ENCODE measurements at places on chromosomes 5 and 9.

DNA sequence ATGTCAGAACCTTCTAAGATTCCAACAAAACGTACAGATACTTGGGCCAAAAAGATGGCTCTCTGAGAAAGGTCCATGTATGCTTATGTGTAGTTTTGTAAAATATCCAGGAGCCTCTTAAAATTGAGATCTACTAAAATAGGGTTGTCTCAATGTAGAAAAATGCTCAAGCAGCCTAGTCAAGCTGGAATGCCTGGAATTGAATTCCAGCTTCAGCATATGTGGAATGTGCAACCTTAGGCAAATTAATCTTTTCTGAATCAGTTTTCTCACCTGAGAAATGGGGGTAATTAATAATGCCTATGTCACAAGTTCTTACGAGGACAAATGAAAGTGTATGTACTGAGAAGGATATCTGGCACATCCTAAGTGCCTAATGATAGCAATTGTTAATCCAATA, 662.4 kb downstream of the DTWD2 start:
- no peaks in the 10 kb centered on the region for H3K36me3 ChIP-seq
- H3K27ac ChIP-seq: no peak overlapping the region
- no peaks in the 10 kb centered on the region for H3K27me3 ChIP-seq
- H3K4me1 ChIP-seq: no peaks in the 10 kb centered on the region
- no peak for DNase-seq
- no peak overlapping the region for H3K4me3 ChIP-seq

DNA sequence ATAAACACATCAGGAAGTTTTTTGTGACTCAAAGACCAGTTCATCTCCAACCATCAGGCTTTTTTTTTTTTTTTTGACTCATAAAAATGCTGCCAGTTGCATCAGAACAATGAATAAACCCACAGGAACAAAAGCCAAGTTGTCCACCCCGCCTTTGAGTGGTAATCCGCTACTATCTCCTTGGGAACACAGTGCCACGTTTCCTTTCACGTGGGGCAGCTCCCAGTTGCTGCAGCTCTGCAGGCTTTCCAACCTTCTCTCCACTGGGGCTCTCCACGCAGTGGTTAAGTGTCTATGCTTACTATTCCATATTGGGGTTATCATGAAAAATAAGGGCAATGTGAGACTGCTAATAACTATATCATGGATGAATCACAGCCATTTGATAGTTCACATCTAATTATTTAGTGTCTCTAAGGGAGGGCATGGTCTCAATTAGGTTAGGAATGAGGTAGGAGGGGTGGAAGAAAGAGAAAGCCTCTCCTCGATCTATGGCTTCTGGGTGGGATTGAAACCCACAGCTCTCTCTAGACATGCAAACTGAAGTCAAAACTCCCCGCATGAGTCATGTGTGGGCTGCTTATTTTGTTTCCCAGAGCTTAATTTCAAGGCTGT, 55.8 kb upstream of the ACTBL2 start:
- no peaks in the 10 kb centered on the region for H3K4me1 ChIP-seq
- H3K27me3 ChIP-seq: no peaks in the 10 kb centered on the region
- H3K4me3 ChIP-seq: no peak overlapping the region
- no peak for DNase-seq

GRCh38 chr9:91724609-91725505, 225.2 kb downstream of the ROR2 start:
- no peak for DNase-seq
- H3K4me1 ChIP-seq: no peaks in the 10 kb centered on the region
- no peak overlapping the region for H3K4me3 ChIP-seq
- H3K36me3 ChIP-seq: no peaks in the 10 kb centered on the region
- H3K27ac ChIP-seq: no peak overlapping the region

- H3K36me3 ChIP-seq: no peaks in the 10 kb centered on the region
- no peaks in the 10 kb centered on the region for H3K4me1 ChIP-seq
- H3K27me3 ChIP-seq: no peaks in the 10 kb centered on the region
Measured at GRCh38 chr5:55620009-55620765, 85.4 kb upstream of the PLPP1 start.

DNA sequence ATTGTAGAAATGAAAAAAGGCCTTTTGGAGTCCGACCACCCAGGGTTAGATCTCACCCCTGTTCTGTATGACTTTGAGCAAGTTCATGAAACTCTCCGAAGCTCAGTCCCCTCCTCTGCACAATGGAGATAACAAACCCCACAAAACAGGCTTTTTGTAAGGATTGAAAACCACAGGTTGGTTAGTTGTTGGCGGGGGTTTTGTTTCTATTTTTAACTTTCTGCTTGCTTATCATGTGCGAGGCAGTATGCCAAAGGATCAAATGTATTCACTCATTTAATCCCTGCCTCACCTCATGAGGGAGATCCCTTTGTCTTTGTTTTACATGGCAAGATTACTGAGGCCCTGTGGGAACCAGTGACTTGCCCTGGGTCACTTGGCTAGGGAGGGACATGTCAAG, 539.1 kb downstream of the CDK5RAP2 start:
- no peaks in the 10 kb centered on the region for H3K4me1 ChIP-seq
- DNase-seq: no peak
- no peaks in the 10 kb centered on the region for H3K36me3 ChIP-seq
- no peaks in the 10 kb centered on the region for H3K27me3 ChIP-seq
- H3K27ac ChIP-seq: no peak overlapping the region

DNA sequence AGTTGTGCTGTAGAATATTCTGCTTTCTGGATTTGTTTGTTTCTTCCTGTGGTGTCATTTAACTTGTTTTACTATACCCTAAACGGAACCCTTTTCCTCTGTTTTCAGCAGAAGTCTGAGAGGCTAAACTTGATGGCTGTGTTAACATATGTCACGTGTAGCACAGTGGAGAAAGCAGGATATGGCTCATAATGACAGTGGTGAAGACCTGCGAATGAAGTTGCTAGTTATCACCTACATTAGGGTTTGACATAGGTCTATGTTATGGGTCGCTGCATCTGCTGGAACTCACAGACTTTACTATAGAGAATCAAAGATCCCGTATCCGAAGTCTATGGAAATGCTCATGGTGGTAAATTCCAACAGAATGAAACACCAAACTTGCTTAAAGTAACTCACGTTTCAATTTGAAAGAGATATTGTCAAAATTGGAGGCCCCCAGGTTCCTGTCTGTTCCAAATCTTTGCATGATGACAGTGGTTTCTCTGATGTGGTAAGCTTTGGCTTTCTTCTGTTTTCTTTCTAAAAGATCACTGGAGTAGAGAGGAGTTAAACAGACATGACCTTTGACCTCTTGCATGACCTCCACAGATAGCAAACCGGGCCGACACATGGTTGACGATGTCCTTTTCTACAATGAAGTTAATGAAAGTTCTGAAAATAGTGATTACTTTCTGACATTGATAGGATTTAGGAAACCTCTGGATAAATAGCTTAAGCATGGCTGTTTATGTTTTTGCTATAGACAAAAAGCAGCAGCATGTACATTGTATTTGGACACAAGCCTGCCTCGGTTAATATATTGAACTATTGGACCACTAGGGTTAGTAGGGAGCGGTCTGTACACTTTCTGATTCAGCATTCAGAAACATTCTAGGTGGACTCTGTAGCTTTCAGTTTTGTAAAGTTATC, 3.1 kb upstream of the CATSPER3 start:
- no peak overlapping the region for H3K27ac ChIP-seq
- no peaks in the 10 kb centered on the region for H3K27me3 ChIP-seq
- H3K4me1 ChIP-seq: no peaks in the 10 kb centered on the region
- peaks cover 3% of the 10 kb centered on the region for H3K36me3 ChIP-seq
- no peak for DNase-seq
- H3K4me3 ChIP-seq: no peak overlapping the region

GRCh38 chr9:123099548-123099947, 66.1 kb downstream of the GPR21 start:
- H3K27ac ChIP-seq: no peak overlapping the region
- no peaks in the 10 kb centered on the region for H3K27me3 ChIP-seq
- H3K36me3 ChIP-seq: peaks cover 6% of the 10 kb centered on the region
- H3K4me3 ChIP-seq: no peak overlapping the region

DNA sequence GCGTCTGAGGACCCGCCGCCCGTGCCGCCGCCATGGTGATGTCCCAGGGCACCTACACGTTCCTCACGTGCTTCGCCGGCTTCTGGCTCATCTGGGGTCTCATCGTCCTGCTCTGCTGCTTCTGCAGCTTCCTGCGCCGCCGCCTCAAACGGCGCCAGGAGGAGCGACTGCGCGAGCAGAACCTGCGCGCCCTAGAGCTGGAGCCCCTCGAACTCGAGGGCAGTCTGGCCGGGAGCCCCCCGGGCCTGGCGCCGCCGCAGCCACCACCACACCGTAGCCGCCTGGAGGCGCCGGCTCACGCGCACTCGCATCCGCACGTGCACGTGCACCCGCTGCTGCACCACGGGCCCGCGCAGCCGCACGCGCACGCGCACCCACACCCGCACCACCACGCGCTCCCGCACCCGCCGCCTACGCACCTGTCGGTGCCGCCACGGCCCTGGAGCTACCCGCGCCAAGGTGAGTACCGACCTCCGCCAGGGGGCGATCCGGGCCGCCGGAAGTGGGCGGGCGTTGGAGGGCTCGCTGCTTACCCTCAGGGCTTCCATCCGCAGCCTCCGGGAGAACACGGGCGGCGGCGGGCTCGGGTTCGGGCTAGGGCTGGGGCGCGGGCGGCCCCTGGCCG, 8.5 kb downstream of the PRR7 start:
- peaks cover 39% of the 10 kb centered on the region for H3K4me1 ChIP-seq
- DNase-seq: peak; percentile 48
- H3K4me3 ChIP-seq: peak overlapping the region; percentile 61
- peak overlapping the region; percentile 80 for H3K27ac ChIP-seq
- H3K36me3 ChIP-seq: peaks cover 3% of the 10 kb centered on the region

DNA sequence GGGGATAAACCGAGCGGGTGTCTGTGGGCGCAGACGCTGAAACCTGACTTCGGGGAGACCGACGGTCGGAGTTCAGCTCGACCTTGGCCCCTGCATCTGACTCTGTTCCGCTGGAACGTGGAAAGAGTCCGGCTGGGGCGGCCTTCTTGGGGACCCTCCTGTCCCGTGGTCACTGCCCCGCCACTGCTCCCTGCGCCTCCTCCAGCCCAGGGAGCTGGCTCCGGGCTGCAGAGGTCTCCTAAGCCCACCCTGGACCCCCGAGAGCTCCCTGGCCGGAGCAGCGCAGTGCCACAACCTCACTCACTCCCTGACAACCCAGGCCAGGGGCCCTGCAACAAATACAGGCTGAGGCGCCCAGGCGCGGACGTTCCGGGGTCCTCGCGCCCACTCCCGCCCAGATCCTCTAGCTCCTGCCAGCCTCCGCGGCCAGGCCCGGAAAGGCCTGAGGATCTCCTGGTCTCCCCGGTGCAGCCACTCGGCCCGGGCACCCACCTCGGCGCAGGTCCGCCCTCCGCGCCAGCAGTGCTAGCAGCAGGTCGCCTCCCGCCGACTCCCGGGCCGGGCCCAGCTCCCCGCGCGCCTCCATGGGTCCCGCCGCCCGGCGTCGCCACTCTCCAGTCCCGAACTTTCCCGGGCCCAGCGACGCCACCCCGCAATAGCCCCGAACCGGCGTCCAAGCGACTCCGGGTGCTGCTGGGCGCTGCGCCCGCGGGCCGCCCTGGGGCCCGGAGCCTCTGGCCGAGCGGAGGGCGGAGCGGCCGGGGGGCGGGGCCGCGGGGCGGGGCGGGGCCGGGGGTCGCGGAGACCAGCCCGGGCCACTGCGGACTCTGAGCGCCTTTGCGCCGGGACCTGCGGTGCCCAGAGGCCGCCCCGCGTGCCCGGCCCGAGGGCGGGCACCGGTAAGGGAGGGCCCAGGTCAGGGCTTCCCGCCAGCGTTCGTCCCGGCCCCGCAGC, 2.2 kb downstream of the LHX3 start:
- H3K4me1 ChIP-seq: peaks cover 2% of the 10 kb centered on the region
- no peak overlapping the region for H3K27ac ChIP-seq
- DNase-seq: no peak

GRCh38 chr5:170273968-170274710, 23.4 kb downstream of the LCP2 start:
- DNase-seq: no peak
- H3K27me3 ChIP-seq: no peaks in the 10 kb centered on the region
- no peaks in the 10 kb centered on the region for H3K4me1 ChIP-seq
- no peak overlapping the region for H3K4me3 ChIP-seq
- H3K27ac ChIP-seq: no peak overlapping the region
- no peaks in the 10 kb centered on the region for H3K36me3 ChIP-seq

- H3K27ac ChIP-seq: no peak overlapping the region
- H3K36me3 ChIP-seq: no peaks in the 10 kb centered on the region
- no peak for DNase-seq
- no peak overlapping the region for H3K4me3 ChIP-seq
- no peaks in the 10 kb centered on the region for H3K27me3 ChIP-seq
Measured at GRCh38 chr5:124512236-124512635, 234.2 kb downstream of the ZNF608 start.

- no peaks in the 10 kb centered on the region for H3K27me3 ChIP-seq
- DNase-seq: no peak
- H3K4me3 ChIP-seq: no peak overlapping the region
- H3K4me1 ChIP-seq: peaks cover 22% of the 10 kb centered on the region
Measured at GRCh38 chr9:132004323-132004722, 75.3 kb downstream of the MED27 start.

- no peak overlapping the region for H3K27ac ChIP-seq
- H3K4me3 ChIP-seq: no peak overlapping the region
- DNase-seq: no peak
- no peaks in the 10 kb centered on the region for H3K36me3 ChIP-seq
- no peaks in the 10 kb centered on the region for H3K27me3 ChIP-seq
Measured at GRCh38 chr9:120619751-120620655, 40.0 kb upstream of the CDK5RAP2 start.

Data from Panc1 (cell line).